ENCODE measurements at places on chromosomes 12 and 14.

DNA sequence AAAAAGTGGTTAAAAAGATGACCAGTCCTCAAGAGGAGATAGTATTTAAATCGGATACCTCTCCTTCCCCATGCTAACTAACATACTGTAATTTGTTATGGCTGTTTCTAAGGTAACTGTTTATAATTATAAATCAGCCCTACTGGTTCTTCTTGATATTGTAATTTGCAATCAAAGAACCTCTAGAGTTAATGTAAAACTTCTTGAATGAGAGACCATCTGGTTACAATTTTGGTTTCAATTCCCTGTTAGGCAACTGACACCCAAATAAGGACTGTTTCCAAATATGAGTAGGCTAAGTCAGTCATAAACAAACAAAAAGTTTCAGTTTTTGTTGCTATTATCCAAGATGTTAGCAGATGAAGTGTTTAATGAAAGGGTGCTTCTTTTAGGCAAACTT is 120.2 kb upstream of the DNM1L start:
- DNase-seq = no peak

DNA sequence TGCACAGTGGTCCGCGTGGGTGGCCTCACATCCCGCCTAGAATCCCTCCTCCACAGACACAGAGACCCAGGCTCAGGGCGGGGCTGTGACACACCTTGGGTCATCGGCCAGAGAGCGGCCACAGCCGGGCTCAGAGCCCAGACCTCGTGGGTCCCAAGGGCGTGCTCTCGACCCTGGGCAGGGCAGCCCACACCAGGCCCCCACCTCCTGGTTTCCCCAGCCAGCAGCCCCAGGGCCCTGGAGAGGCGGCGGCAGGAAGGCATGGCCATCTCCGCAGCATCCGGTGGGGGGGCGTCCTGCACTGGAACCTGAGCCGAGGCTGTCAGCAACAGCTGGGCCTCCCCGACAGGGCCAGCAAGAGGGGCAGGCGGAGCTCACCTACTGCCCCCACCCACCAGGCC is 15.2 kb downstream of the JAG2 start:
- no peak for DNase-seq

DNA sequence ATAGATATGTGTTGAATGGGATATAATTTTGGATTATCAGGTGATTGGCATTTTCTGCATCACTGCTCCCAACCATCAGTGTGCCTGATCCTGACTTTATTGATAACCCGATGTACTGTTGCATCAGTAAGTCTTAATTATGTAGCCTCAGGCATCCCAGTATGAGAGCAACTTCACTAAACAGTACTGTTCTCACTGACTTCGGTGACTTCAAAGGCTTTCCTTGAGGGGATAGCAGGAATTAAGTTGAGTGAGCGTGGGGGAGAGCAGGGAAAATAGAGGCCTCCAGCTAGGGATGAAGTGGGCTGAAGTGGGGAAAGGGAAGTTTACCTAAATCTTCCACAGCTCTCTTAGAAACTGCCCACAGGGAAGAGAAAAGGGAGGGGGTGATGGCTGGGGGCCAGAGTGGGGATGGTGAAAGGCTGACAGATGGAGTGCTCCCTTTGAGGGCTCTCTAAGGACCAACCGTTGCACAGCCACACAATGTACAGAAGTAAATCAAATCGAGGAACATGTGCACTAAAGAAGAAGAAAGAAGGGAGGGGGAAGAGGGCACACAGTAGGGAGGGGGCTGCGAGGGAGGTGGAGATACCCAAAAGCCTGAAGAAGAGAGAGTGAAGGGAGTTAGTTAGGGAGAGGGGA is 10.7 kb upstream of the NEUROD4 start:
- no peak for DNase-seq

DNA sequence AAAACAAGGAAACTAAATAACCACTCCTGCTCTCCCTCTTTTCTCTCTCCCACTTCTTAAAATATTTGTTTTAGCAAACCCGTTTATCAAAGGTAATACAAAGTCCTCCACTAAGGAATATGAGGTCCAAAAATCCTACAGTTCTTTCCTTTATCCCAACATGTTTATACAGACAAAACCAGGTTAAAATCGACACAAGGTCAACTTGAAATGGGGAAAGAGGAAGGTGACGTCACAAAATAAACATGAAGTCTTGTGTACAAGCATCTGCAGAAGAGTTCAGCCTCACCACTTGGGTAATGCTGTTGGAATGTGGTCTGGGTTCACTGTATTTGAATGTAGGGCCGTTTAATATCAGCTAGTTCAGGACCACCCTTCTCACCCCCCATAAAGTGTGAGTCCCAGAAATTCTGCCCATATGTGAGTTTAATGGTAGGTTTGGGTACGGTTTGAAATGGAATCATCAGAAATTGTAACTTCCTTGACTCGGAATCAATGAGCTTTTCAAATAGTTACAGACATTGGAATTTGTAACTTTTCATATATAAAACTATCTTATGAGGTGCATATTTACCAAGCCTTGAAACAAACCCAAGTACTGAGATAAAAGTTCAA is 120.0 kb upstream of the SLC38A2 start:
- no peak for DNase-seq

DNA sequence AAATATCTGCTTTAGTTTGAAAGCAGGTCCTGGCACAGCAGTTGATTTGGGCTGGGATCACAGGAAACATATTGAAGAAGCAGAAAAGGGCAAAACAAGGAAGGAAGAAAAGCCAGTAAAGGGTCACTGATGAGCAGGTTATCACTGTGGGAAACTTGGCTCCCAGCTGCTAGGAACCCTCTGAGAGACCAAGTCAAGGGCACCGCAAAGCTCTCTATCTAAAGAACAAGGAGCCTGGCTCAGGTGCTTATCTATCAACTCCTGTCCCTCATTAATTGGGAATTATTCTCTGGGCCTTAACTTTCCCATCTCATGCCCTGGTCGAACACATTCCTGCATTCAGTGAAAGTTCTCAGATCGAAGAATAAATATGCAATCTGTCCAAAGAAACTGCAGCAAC is 450.9 kb upstream of the RPL10L start:
- no peak for DNase-seq

DNA sequence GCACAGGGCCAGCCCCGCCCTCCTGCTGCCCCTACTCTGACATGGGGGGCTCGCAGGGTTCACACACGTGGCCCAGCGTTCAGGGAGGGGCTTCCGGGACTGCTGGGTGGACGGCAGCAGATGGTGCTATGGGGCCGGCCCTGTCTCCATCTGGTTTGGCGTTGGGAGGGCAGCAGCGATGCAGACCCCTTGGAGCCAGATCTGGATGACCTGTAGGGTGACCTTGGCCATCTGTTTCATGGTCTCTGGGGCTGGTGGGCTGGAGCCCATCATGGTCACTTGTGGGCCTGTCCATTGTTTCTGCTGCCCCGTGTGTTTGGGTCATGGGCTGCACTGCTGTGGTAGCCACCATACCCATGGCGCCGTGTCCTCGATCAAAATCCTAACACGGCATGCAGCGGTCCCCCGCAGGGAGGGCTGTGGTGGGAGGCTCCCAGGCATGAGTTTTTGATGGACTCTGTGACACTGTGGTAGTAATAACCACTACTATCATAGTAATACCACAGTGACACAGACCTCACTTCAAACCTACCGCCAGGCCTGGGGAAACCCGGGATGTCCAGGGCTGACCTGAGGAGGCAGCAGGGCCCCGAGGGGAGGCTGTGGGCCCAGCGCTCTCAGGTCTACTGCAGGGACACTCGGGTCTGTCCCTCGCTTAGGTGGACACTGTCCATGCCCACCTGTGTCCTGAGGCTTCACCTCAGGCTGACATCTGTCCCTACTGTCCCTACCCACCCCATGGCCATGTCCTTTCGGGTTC is 359.4 kb downstream of the TMEM121 start:
- DNase-seq = no peak

DNA sequence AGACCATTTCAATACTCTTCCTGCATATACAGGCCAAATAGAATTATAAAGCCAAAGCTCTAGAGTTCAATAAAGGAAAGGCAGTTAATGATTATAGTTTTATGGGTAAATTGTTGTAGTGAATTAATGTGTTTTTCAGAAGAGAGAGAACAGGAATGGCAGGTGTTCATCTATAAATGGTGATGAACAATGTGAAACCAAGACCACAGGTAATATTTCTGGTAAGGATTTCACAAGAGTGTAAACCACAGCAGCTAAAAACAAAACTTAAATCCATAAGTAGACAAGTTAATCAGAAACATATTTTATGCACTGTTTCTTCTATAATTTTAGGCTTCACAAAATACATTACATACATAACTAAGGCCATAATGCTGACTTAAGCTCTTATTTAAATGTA is 204.4 kb downstream of the SYT1 start:
- DNase-seq = no peak

DNA sequence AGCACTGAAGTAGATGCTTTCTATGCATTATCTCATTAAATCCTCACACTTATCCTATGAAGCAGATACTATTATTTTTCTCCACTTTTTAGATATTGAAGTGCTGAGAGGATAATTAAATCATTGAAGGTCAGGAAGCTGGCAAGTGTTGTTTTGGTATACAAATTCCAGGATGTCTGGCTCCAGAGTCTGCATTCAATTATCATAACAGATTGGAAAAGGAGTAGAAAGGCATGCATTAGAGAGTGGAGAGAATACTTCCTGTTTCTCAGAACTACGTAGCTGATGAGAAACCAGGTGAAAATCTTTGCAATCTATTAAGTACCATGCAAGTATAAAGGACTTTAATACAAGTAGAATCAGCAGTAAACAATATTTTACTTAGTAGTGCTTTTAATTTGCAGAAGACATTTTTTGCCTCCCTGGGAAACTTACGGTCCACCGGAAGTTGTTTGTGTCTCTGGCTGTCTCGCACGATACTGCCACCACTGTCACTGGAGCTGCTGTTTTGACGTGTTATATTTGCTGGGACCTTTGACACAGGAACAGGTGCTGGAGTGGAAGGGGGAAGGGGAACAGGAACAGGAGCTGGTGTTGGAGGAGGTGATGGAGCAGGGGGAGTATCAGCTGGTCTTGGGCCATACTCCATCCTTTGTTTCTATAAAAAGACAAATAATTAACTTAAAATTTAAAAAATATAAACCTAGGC is 158.0 kb downstream of the EPS8 start:
- DNase-seq = no peak

GRCh38 chr14:102512793-102513300 is 3.3 kb upstream of the ANKRD9 start:
- DNase-seq = no peak

DNA sequence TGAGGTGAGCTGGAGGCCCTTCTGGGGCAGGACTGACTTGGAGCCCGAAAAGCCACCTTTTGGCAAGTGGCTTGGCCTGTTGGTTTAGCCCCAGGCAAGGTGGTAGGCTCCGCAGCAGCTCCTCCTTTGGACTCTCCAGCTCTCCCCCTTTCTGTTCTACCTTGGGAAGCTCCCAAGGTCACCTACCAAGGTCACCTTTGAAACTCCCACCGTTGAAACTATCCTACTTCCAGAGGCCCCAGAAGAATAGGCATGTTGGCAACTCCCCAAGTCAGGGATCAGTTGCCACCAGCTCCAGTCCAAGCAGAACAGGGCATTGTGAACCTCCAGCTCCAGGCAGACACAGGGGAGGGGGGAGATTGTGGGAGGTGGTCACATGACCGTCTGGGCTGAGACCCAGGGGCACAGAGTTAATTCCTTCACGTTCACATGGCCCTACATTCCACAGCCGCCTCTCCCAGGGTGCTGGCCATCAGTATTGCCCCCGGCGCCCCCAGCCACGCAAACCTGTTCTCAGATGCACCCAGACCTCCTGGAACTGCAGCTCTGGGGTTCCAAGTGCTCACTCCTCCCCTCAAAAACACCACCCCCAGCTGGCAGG is 14.4 kb downstream of the IRF2BPL start:
- DNase-seq = no peak

- DNase-seq = no peak
Observed at GRCh38 chr12:115209230-115209629, 525.3 kb upstream of the TBX3 start.

GRCh38 chr12:129558036-129558435 is 345.8 kb downstream of the TMEM132D start:
- DNase-seq = no peak

GRCh38 chr12:630656-631632 is 32.3 kb downstream of the NINJ2 start:
- DNase-seq = peak; percentile 63

DNA sequence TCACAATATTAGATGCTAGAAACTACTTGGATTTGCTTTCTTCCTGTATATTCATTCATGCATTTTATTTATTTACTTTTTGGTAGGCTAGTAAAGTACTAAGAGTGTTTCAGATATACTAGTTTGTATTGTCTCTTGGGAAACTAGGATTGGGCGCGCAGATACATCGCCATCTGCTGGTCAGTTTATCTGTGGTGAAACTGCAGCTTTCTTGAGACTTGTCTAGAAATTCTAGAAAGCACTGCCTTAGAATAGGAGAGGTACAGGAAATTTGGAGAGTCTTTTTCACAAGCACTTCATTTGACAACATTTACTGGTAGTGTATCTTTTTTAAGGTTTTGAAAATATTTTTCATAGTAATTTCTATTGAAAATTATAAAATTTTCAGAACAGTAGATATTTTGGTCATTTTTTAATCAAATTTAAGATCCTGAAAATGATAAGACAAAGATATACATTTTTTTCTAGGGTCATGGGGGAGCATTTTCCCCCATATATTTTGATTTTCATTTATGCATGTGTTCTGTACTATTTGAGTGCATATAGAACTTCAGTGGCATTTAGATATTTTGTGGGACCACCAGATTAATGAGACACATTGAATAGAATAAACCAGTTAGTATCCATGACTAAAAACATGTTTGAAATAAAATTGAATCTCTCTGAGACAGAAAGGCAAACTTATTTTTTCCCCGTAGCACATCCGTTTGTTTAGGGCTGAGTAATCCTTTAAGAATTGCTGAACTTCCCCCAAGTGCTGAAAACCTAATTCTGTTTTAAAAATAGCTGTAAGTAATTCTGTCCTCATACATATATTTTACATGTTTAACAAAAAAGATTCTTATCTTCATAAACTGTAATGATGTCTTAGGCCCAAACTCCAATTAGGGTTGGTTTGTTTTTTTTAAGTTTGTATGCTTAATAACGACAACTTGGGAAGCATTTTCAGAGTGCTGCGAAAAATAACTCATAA is 44.5 kb downstream of the SLC38A6 start:
- DNase-seq = peak; percentile 6

GRCh38 chr14:40221428-40221827 is 789.2 kb upstream of the FBXO33 start:
- no peak for DNase-seq

- DNase-seq = no peak
Observed at GRCh38 chr12:125148316-125148715, 83.1 kb downstream of the AACS start.

DNA sequence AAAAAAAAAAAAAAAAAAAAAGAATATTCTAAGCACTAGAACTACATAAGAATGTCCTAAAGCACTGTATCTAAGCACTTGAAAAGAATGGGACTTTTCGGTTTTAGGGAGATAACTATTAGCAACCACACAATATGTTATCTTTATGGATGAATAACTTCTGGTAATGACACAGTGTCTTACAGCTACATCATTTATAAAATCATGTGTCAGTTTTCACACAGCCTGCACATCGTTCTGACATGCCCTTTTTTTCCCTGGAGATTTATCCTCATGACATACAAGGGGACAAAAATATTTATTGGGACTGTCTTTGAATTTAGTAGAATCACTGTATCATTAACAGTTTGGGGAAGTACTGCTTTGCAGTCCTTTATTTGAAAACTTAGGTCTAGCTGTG is 17.3 kb downstream of the TMEM19 start:
- DNase-seq = no peak

- DNase-seq = no peak
Observed at GRCh38 chr12:82595941-82596340, 90.8 kb upstream of the TMTC2 start.

Measured in stimulated activated CD8-positive, alpha-beta memory T cell treated with anti-CD3 and anti-CD28 coated beads, Interleukin-15, amount 100 ng/mL, for 48 hours (primary cell).